ENCODE measurements at places on chromosomes 7 and 10. TPM values are rescaled to one million over a fixed set of nuclear protein-coding genes. Genes with fewer than 3 reads are reported as not detected.
A peak's percentile ranks its signal among the peaks of the same experiment; 100 is the strongest.

Gene DNAJB12
- 13.7 TPM for total RNA-seq

GRCh38 chr7:44650772-44651171 is 44.3 kb downstream of the OGDH start:
- no peak overlapping the region for H3K4me3 ChIP-seq
- no peaks in the 10 kb centered on the region for H3K27me3 ChIP-seq
- no peak overlapping the region for H3K27ac ChIP-seq
- H3K4me1 ChIP-seq, result no peaks in the 10 kb centered on the region

Gene CAMK2B
- 0.30 TPM for total RNA-seq

- no peak overlapping the region for H3K4me3 ChIP-seq
- DNase-seq, result no peak
- H3K4me1 ChIP-seq, result no peaks in the 10 kb centered on the region
- no peak overlapping the region for H3K27ac ChIP-seq
- peaks cover 13% of the 10 kb centered on the region for H3K27me3 ChIP-seq
- H3K36me3 ChIP-seq, result no peaks in the 10 kb centered on the region
Measured at GRCh38 chr7:29844559-29844958, 38.3 kb downstream of the WIPF3 start.

Gene ADIRF
- not detected for total RNA-seq

- DNase-seq, result no peak
- H3K27me3 ChIP-seq, result peaks cover 17% of the 10 kb centered on the region
- H3K4me1 ChIP-seq, result peaks cover 4% of the 10 kb centered on the region
- no peak overlapping the region for H3K4me3 ChIP-seq
- no peak overlapping the region for H3K27ac ChIP-seq
Measured at GRCh38 chr10:98312349-98312748, 44.4 kb upstream of the LOXL4 start.

- H3K36me3 ChIP-seq, result no peaks in the 10 kb centered on the region
- H3K27ac ChIP-seq, result no peak overlapping the region
- no peaks in the 10 kb centered on the region for H3K4me1 ChIP-seq
- DNase-seq, result no peak
Measured at GRCh38 chr7:70935311-70935710, 196.6 kb upstream of the GALNT17 start.

DNA sequence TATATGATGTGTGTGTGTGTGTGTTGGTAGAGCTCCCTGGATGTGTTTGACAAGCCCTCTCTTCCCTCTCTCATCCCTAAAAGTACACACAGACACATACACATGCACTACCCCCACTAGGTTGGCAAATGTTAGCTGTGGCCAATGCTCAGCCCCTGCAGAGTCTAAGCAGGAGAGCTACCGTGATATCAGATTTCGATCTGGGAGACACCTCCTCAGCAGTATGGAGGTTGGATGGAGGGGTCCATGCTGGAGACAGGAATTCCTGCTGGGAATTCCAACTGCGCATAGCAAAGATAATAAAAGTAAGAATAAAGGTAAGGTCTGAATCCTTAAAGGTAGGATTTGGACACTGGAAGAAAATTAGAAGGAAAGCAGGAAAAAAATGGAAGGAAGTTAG is 85.7 kb downstream of the C10orf90 start:
- no peak overlapping the region for H3K4me3 ChIP-seq
- H3K4me1 ChIP-seq, result no peaks in the 10 kb centered on the region
- H3K27ac ChIP-seq, result no peak overlapping the region

DNA sequence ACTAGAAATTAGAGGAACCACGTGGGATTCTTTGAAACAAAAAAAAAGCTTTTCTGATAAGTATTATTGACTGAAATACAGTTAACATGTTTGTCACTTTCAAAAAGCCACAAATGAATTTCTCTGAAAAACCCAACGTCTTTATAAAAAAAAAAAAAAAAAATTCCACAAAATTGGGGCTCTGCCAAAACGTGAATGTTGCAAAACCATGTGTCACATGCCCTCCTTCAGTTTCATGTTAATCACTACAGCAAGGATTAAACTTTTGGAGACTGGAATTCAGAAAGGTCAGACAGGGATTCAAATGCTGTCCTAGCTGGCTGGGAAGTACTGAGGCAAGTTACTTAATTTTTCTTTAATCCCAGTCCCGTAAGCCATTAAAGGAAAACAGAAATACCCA is 278.0 kb upstream of the KLF14 start:
- no peak for DNase-seq
- peak overlapping the region; percentile 91 for H3K27ac ChIP-seq
- H3K36me3 ChIP-seq, result peaks cover 4% of the 10 kb centered on the region
- H3K4me1 ChIP-seq, result peaks cover 89% of the 10 kb centered on the region
- H3K27me3 ChIP-seq, result no peaks in the 10 kb centered on the region
- peak overlapping the region; percentile 34 for H3K4me3 ChIP-seq

Gene UTF1
- not detected for total RNA-seq

Gene TMEM140
- total RNA-seq, result 8.1 TPM

GRCh38 chr7:107267138-107267537 is 98.3 kb downstream of the HBP1 start:
- no peak overlapping the region for H3K4me3 ChIP-seq
- no peak overlapping the region for H3K27ac ChIP-seq
- H3K4me1 ChIP-seq, result no peaks in the 10 kb centered on the region
- H3K27me3 ChIP-seq, result no peaks in the 10 kb centered on the region

Gene TAS2R4
- 0.38 TPM for total RNA-seq

DNA sequence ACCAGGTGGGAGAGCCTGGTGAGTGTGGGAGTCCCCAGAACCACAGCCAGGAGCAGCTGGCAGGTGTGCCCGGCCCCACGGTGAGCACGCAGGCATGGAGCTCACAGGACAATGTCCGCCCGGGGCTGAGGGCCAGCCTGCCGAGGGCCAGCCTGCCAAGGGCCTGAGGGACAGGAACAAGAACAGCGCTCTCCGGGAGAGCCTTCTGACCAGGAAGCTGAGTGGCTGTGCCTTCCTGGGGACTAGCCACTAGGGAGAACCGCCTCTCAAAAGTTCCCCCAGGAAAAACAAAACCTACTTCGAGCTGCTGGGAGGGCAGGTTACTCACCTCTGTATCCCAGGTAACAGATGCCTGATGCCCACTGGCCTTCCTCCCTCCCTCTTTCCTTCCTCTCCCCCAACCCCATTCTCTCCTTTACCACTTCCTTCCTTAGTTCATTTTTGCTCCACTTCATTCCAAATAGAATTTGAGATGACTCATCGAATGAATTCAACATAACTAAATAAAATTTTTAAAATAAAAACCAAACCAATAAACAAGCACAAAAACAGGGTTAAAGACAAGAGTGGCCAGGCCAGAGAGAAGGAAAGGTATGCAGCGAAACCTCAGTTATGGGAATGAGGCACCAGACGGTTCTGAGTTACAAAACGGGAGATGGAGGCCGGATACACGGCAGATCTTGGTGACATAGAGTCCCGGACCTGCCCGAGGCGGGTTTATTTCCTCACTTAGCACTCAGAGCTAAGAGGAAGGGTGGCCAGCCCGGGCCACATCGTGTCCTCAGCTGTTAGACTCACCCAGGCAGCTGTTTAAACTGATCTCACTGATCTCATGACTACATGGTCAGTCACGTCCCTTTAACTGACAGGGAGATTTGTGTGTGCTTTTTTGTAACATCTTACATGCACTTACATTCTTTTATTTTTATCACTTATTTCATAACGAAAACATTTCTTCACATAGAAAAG is 128.5 kb downstream of the TNS3 start:
- no peaks in the 10 kb centered on the region for H3K4me1 ChIP-seq
- no peak overlapping the region for H3K4me3 ChIP-seq
- no peaks in the 10 kb centered on the region for H3K27me3 ChIP-seq
- no peaks in the 10 kb centered on the region for H3K36me3 ChIP-seq
- no peak for DNase-seq

Gene BICC1
- total RNA-seq, result not detected

- DNase-seq, result peak; percentile 42
- H3K27ac ChIP-seq, result no peak overlapping the region
- H3K27me3 ChIP-seq, result peaks cover 12% of the 10 kb centered on the region
- H3K4me3 ChIP-seq, result peak overlapping the region; percentile 38
- H3K36me3 ChIP-seq, result no peaks in the 10 kb centered on the region
Measured at GRCh38 chr7:74289659-74290552, 699 bp downstream of the CLIP2 start.

- H3K4me1 ChIP-seq, result peaks cover 33% of the 10 kb centered on the region
- no peaks in the 10 kb centered on the region for H3K36me3 ChIP-seq
- no peaks in the 10 kb centered on the region for H3K27me3 ChIP-seq
- DNase-seq, result peak; percentile 83
- H3K27ac ChIP-seq, result peak overlapping the region; percentile 93
Measured at GRCh38 chr10:73096041-73096448, 621 bp downstream of the P4HA1 start.

- H3K4me1 ChIP-seq, result peaks cover 68% of the 10 kb centered on the region
- no peak overlapping the region for H3K4me3 ChIP-seq
- no peaks in the 10 kb centered on the region for H3K27me3 ChIP-seq
- no peak for DNase-seq
- peak overlapping the region; percentile 75 for H3K27ac ChIP-seq
- peaks cover 77% of the 10 kb centered on the region for H3K36me3 ChIP-seq
Measured at GRCh38 chr7:139075871-139076686, 33.4 kb downstream of the ZC3HAV1 start.

DNA sequence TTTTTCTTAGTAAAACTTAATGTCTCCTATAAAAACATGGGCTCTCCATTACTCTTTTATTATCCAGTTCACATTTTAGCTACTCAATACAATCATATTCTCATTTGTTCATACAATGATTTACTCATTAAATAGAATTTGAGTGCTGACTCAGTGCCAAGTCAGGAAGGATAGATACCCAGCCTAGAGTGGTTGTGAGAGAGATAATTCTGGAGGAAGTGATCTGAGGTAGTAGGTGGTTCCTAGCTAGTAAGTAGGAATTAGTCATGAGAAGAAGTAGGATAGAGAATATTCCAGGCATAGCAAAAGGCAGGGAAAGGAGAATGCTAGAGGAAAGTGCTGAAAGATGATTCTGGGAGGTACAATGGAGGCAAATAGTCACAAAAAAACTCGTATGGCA is 133.5 kb upstream of the MBL2 start:
- DNase-seq, result no peak
- no peak overlapping the region for H3K27ac ChIP-seq
- no peak overlapping the region for H3K4me3 ChIP-seq
- H3K36me3 ChIP-seq, result no peaks in the 10 kb centered on the region
- H3K4me1 ChIP-seq, result no peaks in the 10 kb centered on the region

DNA sequence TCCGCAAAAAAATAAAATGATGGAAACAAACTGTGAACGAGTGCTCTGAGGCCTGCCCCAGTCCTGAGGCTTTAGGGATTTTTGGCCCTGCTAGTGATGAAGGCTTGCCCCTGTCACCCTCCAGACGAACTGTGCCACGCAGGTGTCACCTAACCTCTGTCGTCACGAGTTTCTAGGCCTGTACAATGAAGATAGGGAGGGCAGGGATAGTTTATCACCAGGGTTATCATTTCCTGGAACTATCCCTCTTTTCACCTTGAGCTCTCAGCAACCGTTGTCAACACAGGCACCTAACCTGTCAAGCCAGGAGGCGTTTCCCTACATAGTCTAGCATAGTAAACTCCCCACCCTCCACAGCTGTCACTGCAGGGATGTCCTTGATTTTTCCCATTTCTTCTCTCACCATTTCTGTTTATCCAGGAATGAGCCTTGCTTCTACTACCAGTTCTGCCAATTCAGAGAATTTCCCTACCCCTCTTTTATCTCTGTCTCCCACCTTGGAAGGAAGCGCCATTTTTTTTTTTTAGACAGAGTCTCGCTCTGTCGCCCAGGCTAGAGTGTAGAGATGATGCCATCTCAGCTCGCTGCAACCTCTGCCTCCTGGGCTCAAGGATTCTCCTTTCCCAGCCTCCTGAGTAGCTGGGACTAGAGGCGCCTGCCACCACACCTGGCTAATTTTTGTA is 2.2 kb upstream of the ACHE start:
- H3K4me3 ChIP-seq, result no peak overlapping the region
- H3K27ac ChIP-seq, result no peak overlapping the region
- H3K36me3 ChIP-seq, result no peaks in the 10 kb centered on the region
- no peak for DNase-seq
- peaks cover 8% of the 10 kb centered on the region for H3K4me1 ChIP-seq

- H3K27me3 ChIP-seq, result peaks cover 16% of the 10 kb centered on the region
- peaks cover 17% of the 10 kb centered on the region for H3K4me1 ChIP-seq
- no peak overlapping the region for H3K4me3 ChIP-seq
- no peaks in the 10 kb centered on the region for H3K36me3 ChIP-seq
Measured at GRCh38 chr7:156918635-156919034, 25.7 kb upstream of the LMBR1 start.

Gene GPR85
- not detected for total RNA-seq

Gene GCC1
- 12.0 TPM for total RNA-seq

Gene FEZF1
- total RNA-seq, result not detected

DNA sequence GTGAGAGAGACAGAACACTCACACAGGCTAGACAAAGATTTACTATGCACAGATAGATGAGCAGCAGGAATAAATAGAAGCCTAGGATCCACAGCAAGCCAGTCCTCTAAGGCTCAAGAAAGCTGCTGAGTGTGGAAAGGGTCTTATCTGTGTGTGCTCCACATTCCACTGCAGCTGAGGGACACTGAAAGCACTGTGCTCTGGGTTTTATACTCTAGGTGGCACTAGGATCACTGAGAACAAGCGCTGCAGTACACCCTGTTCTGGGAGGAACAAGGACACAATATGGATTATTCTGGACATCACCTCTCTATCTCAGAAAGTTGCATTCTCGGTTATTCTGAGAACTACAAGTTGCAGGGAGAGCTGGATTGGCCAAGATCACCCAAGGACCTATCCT is 4.9 kb upstream of the KLHL7 start:
- no peak overlapping the region for H3K4me3 ChIP-seq
- H3K27ac ChIP-seq, result no peak overlapping the region
- no peaks in the 10 kb centered on the region for H3K27me3 ChIP-seq

Gene WDR86
- total RNA-seq, result not detected

- H3K4me1 ChIP-seq, result peaks cover 7% of the 10 kb centered on the region
- no peak for DNase-seq
- no peaks in the 10 kb centered on the region for H3K27me3 ChIP-seq
- H3K36me3 ChIP-seq, result no peaks in the 10 kb centered on the region
- no peak overlapping the region for H3K4me3 ChIP-seq
- H3K27ac ChIP-seq, result no peak overlapping the region
Measured at GRCh38 chr7:5482020-5482498, 58.4 kb upstream of the TNRC18 start.

Gene ADRB1
- total RNA-seq, result not detected

Gene SEMA3E
- total RNA-seq, result not detected

GRCh38 chr7:40546616-40547501 is 412.1 kb downstream of the SUGCT start:
- H3K27me3 ChIP-seq, result no peaks in the 10 kb centered on the region
- no peak overlapping the region for H3K4me3 ChIP-seq
- H3K36me3 ChIP-seq, result no peaks in the 10 kb centered on the region
- peaks cover 3% of the 10 kb centered on the region for H3K4me1 ChIP-seq
- DNase-seq, result no peak

Gene PAX4
- not detected for total RNA-seq

Gene AQP1
- total RNA-seq, result 0.48 TPM

- peaks cover 23% of the 10 kb centered on the region for H3K4me1 ChIP-seq
- peak; percentile 70 for DNase-seq
- H3K36me3 ChIP-seq, result no peaks in the 10 kb centered on the region
- H3K27ac ChIP-seq, result no peak overlapping the region
Measured at GRCh38 chr7:130486114-130486953, 5.6 kb upstream of the MEST start.

GRCh38 chr10:110872145-110872983 is 636 bp downstream of the PDCD4 start:
- H3K4me3 ChIP-seq, result peak overlapping the region; percentile 88
- no peaks in the 10 kb centered on the region for H3K27me3 ChIP-seq
- peaks cover 56% of the 10 kb centered on the region for H3K4me1 ChIP-seq
- peak; percentile 90 for DNase-seq
